Stimulated activated CD8-positive, alpha-beta memory T cell treated with anti-CD3 and anti-CD28 coated beads, Interleukin-15, amount 100 ng/mL, for 4 hours (primary cell): ENCODE measurements at places on chromosomes 16 and 17.
A peak's percentile ranks its signal among the peaks of the same experiment; 100 is the strongest.

GRCh38 chr17:74190807-74191406 lies 12.6 kb upstream of the RPL38 start:
- no peak for DNase-seq

GRCh38 chr17:20982589-20983358 lies 60.0 kb downstream of the USP22 start:
- no peak for DNase-seq

DNA sequence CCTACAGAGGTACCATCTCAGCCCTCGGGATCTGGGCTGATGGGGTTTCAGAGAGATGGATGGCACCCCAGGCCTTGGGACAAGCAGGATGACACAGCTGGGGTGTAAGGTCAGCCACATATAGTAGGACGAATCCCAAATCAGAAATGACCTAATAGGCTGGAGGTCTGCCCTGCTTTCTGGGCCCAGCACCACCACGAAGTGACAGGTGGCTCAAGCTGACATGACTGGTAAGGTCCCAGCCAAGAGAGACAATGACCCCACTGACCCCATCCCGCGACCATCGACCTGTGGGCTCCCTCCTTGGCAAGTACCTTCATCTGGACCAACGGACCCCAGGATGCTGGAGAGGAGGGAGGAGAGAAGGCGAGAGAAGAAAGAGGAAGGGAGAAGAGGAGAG lies 15.6 kb downstream of the CAMKK1 start:
- DNase-seq: no peak

- no peak for DNase-seq
Measured at GRCh38 chr16:81224824-81225223, 13.7 kb upstream of the BCO1 start.

DNA sequence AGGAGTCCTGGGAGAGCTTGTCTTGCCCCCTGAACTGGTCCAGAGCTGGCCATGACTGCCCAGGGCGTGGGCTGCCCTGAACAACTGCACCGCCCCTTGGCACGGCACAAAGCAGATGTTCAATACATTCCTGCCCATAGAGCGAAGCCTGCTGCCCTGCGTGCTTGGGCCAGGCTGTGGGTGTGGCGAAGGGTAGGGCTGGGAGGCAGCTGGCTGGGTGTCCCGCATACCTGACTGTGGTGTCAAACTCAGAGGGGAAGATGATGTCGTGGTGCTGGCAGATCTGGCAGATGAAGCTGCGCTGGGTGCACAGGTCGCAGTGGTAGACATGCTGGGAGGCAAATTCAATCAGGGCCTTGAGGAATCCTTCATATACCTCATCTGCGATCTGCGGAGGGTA lies 124.2 kb upstream of the SMURF2 start:
- no peak for DNase-seq

- DNase-seq: no peak
Measured at GRCh38 chr17:59858167-59858816, 34.5 kb downstream of the TUBD1 start.

DNA sequence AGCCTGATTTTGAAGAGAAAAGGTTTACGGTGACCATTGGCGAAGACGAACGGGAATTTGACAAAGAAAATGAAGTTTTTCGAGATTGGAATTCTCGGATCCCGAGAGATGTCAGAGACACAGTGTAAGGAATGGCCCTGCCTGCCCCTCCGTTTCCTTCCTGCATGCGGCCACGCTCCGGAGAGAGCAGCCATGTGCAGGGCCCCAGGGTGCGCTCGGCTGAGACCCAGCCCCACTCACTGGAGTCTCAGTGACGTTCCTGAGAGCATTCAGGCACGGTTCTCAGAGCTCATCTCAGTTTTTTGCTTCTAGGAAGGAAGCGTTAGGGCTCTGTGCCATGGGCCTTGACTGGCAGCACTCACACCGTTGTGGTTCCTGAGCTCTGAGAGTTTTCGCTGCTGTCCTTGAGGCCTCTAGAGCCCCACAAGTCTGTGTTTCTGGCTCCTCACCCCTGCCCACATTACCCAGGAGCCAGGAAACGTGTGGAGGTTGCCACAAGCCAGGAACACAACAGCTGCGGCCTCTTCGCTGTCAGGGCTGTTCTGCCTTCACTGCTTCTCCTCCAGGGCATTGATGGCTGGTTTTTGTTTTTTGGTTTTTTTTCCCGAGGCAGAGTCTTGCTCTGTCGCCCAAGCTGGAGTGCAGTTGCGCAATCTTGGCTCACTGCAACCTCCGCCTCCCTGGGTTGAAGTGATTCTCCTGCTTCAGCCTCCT lies 29.8 kb downstream of the ZC3H18 start:
- DNase-seq: no peak

DNA sequence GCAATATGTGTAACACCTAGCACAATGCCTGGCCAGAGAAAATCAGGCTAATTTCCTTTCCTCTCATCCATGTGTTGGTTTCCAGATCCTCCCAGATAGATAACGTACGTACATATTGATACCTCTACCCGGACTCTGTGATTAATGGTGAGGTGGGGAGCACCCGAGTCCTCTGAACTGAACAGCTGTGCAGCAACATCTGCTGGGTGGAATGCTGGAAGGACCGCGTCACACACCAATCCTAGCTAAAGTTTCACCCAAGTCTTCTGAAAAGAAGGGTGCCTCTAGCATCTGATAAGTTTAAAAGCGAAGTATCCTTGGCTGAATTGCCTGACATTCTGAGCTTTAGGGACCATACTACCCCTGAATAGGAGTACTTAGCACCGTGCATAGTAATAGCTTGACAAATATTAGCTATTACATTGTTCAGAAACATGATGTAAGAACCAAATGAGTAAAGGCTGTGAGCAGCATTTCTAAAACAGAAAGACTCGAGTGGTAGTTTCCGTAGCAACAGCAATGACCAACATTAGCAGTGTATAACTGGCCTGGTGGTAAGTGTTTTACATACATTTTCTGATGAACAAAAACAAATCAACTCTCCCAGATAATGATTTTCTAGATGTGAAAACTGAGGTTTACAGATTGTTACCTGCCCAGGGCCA lies 91.4 kb downstream of the SYCE1L start:
- DNase-seq: no peak

DNA sequence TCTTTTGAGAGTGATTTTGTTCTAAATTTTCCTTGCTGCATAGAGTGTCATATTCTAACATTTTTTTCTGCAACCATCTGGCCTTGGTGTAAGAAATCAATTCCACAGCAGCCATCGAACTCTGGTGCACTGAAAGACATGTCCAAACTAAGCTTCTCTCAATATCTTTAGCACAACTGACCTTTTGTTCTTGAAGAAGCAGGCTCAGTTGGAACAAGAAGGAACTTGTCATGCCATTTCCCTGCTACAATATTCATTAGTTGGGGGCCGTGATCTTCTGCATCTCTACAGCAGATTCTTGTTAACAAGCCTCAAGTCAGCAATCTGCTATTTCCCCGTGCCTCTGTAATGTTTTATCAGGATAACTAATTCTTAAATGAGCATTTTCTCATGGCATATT lies 1305.6 kb downstream of the CDH11 start:
- DNase-seq: no peak

DNA sequence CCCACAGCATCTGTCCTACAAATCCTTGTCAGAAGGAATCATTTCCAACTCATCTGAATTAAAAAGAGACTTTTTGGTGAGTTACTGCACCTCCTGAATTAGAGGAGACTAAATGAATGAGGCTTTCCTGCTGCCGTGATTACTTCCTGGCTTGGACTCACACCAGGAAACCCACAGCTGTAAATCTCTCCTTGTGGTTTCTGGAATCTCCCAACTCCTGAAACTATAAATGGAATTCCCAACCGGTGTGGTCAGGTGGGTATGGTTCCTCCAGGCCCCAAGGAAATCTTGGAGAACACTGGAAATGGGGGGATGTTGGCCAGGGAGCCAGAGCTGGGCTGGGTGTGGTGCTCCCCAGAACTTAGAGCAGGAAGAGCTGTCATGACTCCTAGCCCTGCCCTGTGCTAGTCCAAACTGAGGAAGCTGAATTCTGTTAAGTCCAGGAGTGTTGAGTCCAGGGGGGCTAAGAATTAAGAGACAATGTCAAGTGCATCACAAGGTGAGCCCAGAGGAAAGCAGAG lies 216.4 kb downstream of the GSG1L start:
- no peak for DNase-seq

DNA sequence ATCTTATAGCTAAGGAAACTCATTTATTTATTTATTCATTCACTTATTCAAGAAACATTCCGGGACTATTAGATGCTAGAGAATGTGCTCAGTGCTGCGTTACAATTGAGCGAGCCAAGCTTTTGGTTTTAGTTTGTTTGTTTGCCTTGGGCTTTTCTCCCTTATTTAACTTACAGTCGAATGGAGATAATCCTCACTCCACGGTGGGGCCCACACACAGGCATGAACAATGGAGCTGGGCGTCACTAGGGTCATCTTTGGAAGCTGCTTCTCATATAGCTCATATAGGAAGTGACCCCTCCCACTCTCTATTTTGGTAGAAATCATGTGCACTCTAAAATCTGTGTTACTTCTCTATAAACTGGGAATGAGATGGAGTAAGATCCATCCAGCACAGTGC lies 210.0 kb downstream of the TMEM114 start:
- DNase-seq: no peak

DNA sequence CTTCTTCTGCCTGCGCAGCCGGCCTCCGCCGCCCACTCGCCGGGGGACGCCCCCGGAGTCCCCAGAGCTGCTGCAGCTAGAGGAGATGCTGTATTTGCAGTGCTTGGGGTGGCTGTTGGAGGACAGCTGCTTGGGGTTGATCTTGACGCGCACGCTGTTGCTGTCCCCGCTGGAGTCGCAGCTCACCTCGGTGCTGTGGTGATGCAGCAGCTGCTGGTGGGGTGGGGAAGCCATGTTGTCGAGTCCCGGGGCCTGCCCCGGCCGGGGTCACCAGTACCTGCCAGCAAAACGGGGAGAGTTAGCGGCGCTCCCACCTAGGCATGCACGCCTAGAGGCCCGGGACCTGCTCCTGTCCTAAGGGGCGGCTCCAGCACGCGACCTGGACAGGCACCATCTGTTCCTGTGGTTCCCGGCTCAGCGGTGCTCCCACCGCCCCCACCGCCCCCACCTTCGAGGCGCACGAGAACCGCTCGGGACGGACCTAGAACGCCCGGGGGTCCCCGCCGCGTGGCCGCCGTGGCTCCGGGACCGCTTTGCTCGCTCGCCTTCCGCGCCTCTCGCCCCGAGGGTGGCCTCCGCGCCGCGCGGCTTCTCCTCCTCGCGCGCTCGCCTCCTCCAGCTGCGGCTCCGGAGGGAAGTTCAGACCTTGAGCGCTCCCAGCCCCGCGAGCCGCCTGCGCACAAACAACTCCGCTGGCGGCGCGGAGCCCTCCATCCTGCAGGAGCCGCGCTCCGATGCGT lies 863 bp downstream of the ADCY9 start:
- peak; percentile 17 for DNase-seq
